Stimulated activated CD8-positive, alpha-beta memory T cell treated with anti-CD3 and anti-CD28 coated beads, Interleukin-12 subunit alpha, Interleukin-12 subunit beta, amount 100 ng/mL, for 1 hour (primary cell): ENCODE measurements at places on chromosomes 11 and 22.
A peak's percentile ranks its signal among the peaks of the same experiment; 100 is the strongest.

DNA sequence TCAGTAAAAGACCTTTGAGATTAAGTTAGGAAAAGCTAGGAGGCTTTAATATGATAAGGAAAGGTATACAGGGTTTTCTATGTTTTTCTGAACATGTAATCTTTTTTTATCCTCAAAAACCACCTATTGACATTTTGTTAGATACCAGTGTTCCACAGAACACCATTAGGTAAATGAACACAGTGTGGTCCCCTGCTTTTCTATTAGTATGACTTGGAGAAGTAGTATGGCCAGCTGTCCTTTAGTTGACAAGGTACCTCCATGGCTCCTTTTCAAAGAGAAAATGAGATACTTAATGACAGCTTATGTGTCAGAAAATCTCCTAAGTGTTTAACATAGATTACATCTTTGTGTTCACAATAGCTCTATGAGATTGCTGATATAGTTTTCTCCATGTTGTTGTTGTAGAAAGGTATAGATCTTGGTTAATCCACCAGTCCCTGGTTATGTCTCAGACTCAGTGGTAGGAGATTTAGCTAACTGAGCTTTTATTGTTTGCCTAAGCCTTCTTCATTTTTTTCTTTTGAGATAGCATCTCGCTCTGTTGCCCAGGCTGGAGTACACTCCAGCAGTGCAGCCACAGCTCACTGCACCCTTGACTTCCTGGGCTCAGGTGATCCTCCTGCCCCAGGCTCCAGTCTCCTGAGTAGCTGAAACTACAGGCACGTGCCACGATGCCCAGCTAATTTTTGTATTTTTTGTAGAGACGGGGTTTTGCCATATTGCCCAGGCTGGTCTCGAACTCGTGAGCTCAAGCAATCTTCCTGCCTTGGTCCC is 46.0 kb downstream of the STIM1 start:
- no peak for DNase-seq

GRCh38 chr11:63915961-63916836 is 765 bp downstream of the RCOR2 start:
- no peak for DNase-seq

- no peak for DNase-seq
These were observed 116.5 kb upstream of the MTNR1B start for GRCh38 chr11:92852946-92853345.

- DNase-seq = no peak
These were observed 8.0 kb upstream of the PKNOX2 start for GRCh38 chr11:125156346-125157117.

DNA sequence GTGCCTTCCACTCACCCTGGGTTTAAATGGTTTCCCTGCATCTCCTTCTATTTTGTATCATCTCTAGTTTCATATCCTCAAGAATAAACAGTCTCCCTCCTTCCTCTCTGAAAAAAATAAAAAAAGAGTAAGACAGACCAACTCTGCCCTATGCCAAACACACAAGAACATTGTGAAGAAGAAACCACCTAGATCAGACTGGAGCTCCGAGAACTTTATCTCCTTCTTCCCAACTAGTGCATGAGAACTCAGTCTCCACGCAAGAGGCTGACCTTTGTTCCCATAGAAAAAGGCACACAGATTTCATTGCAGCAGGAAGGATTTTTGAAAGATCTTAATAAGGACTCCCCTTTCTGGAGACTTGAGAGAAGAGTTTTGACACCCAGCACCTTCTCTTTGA is 8.7 kb upstream of the PEX26 start:
- no peak for DNase-seq

DNA sequence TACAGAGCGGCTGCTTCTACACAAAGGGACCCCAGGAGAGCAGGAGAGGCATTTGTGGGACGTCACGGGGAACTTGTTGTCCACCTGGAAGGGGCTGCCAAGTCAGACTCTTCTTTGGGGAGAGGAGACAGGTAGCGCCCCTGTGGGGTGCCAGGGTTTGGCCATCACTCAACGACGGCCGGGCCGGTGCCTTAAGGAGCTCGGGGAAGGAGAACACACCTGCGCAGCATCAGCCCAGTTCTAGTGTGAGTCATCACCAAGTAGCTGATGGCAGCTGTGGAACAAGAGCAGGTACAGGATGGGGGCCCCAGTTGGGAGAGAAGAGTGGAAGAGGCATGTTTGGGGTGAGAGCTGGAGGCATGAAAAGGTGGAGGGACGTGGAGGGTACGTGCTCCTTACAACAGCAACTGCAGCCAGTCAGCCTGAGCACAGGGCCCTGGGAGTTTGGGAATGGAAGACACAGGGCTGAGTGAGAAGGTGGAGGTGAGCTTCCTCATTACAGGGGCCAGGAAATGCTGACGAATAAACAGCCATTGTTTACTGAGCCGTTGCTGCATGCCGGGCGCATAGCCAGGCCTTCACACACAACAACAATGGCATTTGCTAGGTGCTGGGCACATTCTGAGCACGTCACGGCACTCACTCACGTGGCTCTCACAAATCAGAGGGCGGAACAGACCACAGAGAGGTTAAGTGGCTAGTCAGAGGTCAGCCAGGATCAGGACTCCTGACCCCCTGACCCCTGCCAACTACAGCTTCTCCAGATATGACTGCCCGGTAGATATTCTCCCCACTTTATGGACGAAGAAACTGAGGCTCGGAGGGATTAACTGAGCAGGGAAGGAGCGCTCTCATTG is 29.1 kb upstream of the TP53I11 start:
- DNase-seq = no peak

GRCh38 chr11:85742873-85743275 is 56.9 kb upstream of the CCDC89 start:
- no peak for DNase-seq

- DNase-seq = no peak
These were observed 7.0 kb upstream of the ARHGAP42 start for GRCh38 chr11:100680070-100680469.

DNA sequence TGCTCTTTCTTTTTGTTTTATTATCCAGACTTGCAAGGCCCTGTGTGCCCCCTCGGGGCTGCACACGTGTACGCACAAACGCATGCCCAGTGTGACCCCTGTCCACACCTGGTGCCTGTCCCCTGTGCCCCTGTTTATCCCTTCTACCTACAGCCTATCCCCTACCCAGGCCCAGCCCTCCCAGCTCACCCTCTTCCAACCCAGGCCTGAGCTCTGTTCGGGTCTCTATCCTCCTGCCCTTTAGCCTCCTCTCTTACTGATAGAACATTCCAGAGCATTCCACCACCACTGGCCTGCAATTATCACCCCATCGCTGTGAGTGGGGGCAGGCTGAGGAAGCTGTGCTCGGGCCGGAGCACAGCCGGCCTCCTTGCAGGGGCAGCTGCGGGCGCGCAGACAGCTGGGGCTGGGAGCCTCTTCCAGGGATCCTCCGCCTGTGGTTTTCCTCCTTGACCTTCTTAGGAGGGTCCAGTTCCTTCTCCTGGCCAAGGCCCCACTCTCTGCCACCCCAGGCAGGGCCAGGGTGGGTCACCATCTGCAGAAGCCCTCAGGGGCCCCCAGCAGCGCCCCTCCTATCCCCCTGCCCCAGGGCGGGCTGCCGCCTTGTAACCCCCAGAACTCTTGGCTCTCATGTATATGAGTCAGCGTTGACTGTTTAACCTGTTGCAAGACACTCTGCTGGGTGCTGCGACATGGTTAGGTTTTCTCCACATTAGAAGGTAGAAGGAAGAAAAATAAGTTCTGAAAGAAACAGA is 41.8 kb upstream of the KCNQ1OT1 start:
- no peak for DNase-seq

DNA sequence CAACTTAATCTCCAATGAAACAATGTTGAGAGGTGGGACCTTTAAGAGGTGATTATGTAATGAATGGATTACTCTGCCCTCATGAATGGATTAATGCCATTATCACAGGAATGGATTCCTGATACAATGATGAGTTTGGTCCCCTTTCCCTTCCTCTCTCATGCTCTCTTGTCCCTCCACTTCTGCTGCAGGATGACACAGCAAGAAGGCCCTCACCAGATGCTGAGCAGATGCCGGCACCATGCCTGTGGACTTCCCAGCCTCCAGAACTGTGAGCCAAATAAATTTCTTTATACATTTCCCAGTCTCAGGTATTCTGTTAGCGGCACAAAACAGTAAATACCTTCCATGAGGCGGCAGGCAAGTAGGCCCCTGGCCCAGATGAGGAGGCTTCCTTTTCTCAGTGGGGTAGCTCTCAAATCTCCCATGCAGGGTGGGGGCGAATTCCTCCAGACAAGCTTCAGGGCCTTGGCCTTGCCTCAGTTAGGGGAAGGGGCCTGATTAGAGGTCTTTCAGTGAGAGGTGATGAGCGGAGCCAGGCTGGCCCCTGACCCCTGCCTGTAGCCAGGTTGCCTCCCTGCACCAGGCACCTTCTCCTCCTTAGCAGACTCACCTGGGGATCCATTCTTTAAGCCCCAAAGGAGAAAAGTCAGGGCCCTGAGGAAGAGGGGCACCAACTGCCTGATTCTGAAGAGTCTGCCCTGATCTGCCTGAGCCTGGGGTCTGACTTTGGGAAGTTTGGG is 86.0 kb downstream of the RRM1 start:
- DNase-seq = no peak

DNA sequence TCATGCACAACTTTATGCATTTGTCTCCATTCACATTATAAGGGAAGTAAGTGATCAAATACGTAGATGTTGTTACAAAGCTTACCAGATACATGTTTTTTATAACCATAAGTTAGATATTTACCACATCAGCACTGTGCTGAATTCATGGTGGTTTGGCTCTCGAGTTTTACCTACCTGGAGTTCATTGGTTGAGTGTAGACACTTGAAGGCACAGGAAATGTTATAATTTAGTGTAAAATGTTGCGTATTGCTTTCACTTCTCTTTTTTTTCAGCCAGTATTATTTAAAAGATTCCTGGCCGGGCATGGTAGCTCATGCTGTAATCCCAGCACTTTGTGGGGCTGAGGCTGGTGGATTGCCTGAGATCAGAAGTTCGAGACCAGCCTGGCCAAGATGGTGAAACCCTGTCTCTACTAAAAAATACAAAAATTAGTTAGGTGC is 53.1 kb upstream of the GRK2 start:
- DNase-seq = no peak

DNA sequence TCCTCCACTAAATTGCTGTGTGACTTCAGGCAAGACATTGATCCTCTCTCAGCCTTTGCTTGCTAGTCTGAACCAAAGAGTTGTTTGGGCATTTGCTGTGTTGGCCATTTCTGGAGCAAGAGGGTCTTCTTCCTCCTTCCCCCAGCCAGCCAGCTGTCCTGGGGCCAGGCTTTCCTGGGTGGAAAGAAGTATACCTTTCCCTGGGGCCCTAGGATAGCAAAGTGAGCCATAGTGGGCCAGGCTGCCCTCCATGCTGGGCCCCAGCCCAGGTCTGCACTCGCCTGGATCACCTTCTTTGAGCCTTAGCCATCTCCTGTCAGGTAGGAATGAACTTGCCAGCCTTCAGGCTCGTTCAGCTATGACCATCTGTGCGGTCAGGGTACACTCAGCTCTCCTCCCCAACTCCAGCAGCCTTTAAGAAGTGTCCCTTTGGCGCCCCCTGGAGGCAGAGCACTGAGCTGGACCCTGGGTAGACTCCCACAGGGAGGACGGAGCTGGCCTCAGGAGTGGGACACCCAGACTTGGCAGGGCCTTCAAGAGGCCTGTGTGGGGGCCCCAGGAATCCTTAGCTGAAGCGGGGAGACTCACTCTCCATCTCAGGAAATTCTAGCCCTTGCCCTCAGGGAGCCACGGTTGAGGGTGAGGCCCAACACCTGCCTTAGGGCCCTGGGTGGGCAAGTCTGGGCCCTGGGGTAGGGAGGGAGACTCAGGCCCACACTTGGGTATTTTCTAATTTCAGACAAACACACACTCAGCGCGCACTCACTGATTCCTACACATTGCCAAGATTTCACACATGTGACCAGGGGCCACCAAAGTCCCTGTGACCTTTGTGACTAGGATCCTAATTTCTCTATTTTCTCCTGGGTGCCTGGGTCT is 35.6 kb upstream of the TPBGL start:
- DNase-seq = peak; percentile 71

DNA sequence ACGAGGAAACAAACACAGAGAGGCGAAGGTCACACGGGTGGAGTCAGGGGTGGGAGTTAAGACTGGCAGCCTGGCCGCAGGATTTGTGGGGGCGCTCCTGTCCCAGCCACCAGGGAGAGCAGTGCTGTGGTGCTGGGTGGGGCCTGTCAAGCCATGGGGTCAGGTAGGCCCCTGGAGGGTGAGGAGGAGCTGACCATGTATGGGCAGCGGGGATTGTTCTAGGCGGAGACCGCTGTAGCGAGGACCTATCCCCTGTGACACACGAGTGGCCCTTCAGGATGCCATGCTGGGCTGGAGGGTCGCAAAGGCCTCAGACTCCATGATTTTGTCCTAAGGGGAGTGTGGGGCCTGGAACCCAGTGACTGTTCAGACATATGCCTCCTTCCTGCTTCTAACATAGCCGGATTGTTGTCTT is 1.6 kb upstream of the RPS19BP1 start:
- DNase-seq = no peak

DNA sequence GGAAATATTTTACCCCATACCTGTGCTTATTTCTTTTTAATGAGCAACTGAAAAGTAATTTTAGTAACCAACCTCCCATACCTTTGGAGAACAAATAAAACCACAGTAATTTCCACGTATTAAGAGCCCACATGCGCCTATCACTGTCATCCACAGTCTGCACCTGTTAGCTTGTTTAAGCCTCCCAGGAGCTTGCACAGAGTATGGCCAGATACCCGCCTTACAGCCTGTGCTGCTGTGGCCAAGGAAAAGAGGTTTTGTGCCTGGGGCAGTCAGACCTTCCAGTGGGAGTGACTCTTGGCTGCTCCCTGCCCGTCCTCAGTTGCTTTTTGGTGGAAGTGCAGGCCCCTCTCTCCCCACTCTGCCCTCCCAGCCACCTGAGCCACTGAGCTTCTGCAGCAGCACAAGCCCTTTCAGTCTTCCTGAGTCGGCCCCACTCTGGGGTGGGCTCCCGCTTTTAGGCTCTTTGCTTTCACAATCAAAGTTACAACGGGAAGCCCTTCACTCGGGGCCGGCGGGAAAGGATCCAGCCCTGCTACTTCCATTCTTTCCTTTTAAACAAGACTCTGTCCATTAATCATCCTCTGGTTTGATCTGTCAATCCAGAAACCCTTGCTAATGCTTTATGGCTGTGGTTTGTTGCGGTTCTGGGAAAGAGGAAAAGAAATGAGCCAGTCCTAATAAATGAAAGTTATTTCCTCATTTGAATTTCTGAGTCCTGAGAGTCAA is 308.8 kb downstream of the TBC1D22A start:
- no peak for DNase-seq

- no peak for DNase-seq
These were observed 2.7 kb downstream of the TNRC6B start for GRCh38 chr22:40180403-40180802.

- no peak for DNase-seq
These were observed 11.0 kb upstream of the CACNA1I start for GRCh38 chr22:39559456-39560105.

- no peak for DNase-seq
These were observed 454.4 kb downstream of the BRD1 start for GRCh38 chr22:49373289-49373666.

DNA sequence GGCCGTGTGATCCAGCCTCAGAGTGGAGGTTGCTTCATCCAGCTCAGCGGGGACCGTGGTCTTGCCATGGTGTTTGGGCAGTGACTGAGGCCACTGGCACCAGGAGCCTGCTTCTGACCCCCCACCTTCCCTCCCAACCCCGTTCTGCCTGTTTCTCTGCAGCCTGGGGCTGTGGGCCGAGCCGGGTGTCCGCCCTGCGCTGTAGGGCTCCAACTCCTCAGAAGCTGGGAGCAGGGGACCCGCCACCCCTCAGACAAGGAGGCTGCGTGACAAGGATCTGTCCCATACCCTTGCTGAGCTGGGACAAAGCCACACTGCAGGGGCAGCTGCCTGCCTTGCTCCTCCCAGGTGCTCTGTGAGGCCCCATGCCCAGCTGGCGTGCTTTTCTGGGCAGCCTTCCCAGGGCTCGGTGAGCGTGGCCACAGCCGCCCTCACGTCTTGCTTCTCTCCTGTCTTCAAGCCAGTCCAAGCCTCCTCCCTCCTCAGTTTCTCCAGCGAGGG is 11.7 kb upstream of the ARFGAP3 start:
- no peak for DNase-seq
